Thymus (tissue), 14 donors: ENCODE measurements at places on chromosomes 12 and 14. TPM values are rescaled to one million over a fixed set of nuclear protein-coding genes. Genes with fewer than 3 reads are reported as not detected.
A peak's percentile ranks its signal among the peaks of the same experiment; 100 is the strongest.

SERPINA10 gene
- 0.05 TPM for total RNA-seq

DPPA3 gene
- total RNA-seq: 0.19 TPM

CCDC85C gene
- 4.6 TPM for total RNA-seq

ABCD2 gene
- 0.71 TPM for total RNA-seq

GRCh38 chr12:105987685-105988035 is 151.1 kb downstream of the NUAK1 start:
- no peak for DNase-seq
- H3K4me1 ChIP-seq: no peaks in the 10 kb centered on the region
- H3K36me3 ChIP-seq: no peaks in the 10 kb centered on the region
- no peak overlapping the region for H3K4me3 ChIP-seq
- H3K27me3 ChIP-seq: no peaks in the 10 kb centered on the region

DNA sequence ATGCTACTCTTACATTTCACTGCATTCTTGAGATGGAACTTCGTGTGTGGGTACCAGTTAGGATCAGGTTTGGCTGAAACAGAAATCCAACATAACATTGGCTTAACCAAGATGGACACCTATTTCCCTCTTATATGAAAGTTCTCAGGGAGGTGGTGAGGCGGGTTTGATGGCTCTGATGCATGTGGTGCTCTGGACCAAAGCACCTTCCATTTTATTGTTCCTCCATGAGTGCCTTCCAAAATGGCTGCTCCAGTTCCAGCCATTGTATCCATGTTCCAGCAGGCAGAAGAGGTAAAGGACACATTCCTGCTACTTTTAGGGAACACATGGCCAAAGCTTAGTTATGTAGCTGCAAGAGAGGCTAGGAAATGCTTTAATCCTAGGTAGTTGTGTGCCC is 29.6 kb downstream of the BRI3BP start:
- H3K4me3 ChIP-seq: no peak overlapping the region
- H3K27me3 ChIP-seq: no peaks in the 10 kb centered on the region
- H3K4me1 ChIP-seq: no peaks in the 10 kb centered on the region
- no peak overlapping the region for H3K27ac ChIP-seq

DNA sequence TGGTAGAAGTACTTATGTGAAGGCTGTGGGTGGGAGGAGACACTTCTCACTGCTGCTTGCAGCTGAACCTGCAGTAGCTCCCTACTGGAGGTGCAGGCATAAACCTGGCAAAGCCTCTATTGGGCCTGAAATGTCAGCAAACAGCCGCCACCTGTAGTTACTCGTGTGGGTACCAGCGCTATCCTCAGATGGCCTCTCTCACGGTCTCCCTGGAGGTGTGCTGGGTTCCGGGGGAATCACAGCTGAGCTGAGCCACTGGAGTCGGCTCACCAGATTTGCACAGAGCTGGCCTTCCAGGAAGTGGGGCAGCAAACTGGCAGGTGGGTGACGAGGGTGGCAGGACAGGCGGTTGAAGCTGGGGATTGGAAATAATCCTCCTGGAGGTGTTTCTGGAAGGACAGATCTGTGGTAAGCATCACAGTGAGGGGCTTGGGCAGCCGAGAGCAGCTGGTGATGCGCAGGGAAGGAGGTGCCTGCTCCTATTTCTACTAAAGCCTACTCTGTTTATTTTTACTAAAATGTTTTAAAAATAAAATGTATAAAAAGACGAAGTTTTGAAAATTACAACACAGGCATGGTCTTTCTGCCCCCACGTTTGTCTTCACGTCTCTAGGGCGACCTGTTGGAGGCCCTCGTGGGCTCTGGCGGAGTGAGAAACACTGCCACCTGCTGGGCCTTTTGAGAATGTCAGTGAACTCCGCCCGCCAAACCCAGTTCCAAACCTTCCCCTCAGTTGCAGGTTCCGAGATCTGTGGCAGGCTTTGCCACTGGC is 67.8 kb upstream of the PLEKHG3 start:
- no peaks in the 10 kb centered on the region for H3K27me3 ChIP-seq
- H3K4me3 ChIP-seq: no peak overlapping the region
- DNase-seq: peak; percentile 23

DNA sequence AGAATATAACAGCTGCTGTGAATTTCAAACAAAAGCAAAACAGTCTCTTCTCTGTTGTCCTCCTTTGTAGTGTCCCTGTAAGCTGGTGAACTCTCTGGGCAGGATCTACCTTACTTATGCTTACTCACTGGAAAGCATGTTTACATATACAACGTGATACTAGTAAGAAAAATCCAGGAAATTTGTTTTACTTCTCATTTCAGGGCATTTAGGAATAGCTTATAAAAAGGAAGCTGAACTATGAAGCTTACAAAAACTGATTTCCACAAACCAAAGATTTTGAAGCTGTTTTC is 311.0 kb downstream of the NOVA1 start:
- H3K4me3 ChIP-seq: no peak overlapping the region
- no peaks in the 10 kb centered on the region for H3K27me3 ChIP-seq
- H3K27ac ChIP-seq: no peak overlapping the region
- no peak for DNase-seq
- H3K4me1 ChIP-seq: no peaks in the 10 kb centered on the region

- no peak for DNase-seq
- no peaks in the 10 kb centered on the region for H3K36me3 ChIP-seq
- no peak overlapping the region for H3K4me3 ChIP-seq
Measured at GRCh38 chr14:54743382-54743781, 159.2 kb downstream of the GCH1 start.

- peak overlapping the region; percentile 65 for H3K27ac ChIP-seq
- no peak for DNase-seq
- no peaks in the 10 kb centered on the region for H3K4me1 ChIP-seq
- H3K27me3 ChIP-seq: no peaks in the 10 kb centered on the region
Measured at GRCh38 chr12:2925322-2925995, 33.7 kb upstream of the TEAD4 start.

GRCh38 chr14:77221241-77221871 is 39.8 kb downstream of the TMEM63C start:
- H3K27ac ChIP-seq: no peak overlapping the region
- H3K36me3 ChIP-seq: no peaks in the 10 kb centered on the region
- H3K27me3 ChIP-seq: peaks cover 5% of the 10 kb centered on the region
- no peaks in the 10 kb centered on the region for H3K4me1 ChIP-seq
- no peak for DNase-seq
- no peak overlapping the region for H3K4me3 ChIP-seq

- DNase-seq: no peak
- no peaks in the 10 kb centered on the region for H3K27me3 ChIP-seq
- H3K4me1 ChIP-seq: no peaks in the 10 kb centered on the region
- H3K27ac ChIP-seq: no peak overlapping the region
- H3K4me3 ChIP-seq: no peak overlapping the region
Measured at GRCh38 chr12:65637774-65638173, 186.5 kb upstream of the HMGA2 start.
